ENCODE measurements at places on chromosomes 7 and 10. TPM values are rescaled to one million over a fixed set of nuclear protein-coding genes. Genes with fewer than 3 reads are reported as not detected.
A peak's percentile ranks its signal among the peaks of the same experiment; 100 is the strongest.

- H3K36me3 ChIP-seq: peaks cover 10% of the 10 kb centered on the region
- H3K27me3 ChIP-seq: no peaks in the 10 kb centered on the region
- H3K4me1 ChIP-seq: no peaks in the 10 kb centered on the region
- no peak overlapping the region for H3K27ac ChIP-seq
- peak; percentile 70 for DNase-seq
Observed at GRCh38 chr7:135620980-135621850, 41.1 kb upstream of the STMP1 start.

ACBD7 gene
- not detected for total RNA-seq

DNA sequence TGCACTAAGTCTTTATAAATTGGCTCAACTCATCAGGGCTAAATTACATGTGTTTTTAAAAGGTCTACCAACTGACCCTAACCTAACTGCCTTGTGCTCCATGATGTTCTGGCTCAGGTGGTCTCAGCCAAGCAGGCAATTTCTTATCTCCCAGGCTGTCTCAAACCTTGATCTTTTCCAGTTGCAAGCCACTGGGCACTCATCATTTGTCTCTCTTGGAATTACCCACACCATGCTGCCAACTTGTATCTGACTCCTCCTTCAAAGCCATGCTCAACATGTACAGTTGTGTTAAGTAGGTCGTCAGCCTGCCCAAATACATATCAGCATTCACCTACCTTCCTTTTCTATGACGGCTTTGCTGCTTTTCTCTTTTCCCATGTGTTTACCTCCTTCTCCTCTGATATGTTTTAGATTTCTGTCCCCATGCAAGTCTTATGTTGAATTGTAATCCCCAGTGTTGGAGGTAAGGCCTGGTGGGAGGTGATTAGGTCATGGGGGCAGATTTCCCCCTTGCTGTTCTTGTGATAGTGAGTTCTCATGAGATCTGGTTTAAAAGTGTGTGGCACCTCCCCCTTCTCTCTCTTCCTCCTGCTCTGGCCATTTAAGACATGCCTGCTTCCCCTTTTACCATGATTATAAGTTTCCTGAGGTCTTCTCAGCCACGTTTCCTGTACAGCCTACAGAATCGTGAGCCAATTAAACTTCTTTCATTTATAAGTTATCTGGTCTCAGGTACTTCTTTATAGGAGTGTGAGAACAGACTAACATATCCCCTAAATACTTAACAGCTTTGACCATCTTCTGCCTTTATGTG is 130.0 kb downstream of the ELAPOR2 start:
- DNase-seq: no peak
- H3K27ac ChIP-seq: no peak overlapping the region
- no peaks in the 10 kb centered on the region for H3K4me1 ChIP-seq
- no peaks in the 10 kb centered on the region for H3K27me3 ChIP-seq

STEAP4 gene
- 14.3 TPM for total RNA-seq

CDK13 gene
- total RNA-seq: 97.6 TPM

- peak overlapping the region; percentile 50 for H3K4me3 ChIP-seq
- H3K27me3 ChIP-seq: no peaks in the 10 kb centered on the region
- DNase-seq: no peak
- peaks cover 30% of the 10 kb centered on the region for H3K4me1 ChIP-seq
- peak overlapping the region; percentile 5 for H3K27ac ChIP-seq
- H3K36me3 ChIP-seq: no peaks in the 10 kb centered on the region
Observed at GRCh38 chr7:151342102-151342646, 562 bp downstream of the NUB1 start.

DNA sequence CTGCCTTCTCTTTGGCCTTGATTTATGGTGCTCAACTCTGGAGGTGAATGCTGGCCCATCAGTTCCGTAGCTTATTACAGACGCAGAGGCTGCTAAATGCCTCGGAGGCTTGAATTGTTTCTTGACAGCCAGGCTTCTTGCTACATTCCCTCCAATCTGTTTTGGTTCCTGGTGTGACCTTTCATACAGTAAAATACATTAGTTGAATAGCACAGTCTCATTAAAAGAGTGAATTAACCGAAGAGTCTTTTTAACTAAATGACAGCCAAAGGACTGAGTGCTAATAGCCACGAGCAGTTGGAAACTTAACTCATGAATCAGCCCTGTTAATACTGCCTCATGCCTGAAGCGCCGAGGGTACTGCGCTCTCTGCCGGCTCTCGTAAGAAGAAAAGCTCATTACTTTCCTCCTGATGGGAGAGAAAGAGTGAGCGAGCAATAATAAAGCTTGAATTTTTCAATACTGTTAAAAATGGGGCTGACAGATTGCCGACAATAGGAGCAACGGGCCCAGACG is 236.4 kb upstream of the GPR26 start:
- no peaks in the 10 kb centered on the region for H3K27me3 ChIP-seq
- H3K36me3 ChIP-seq: no peaks in the 10 kb centered on the region
- no peak for DNase-seq
- peaks cover 4% of the 10 kb centered on the region for H3K4me1 ChIP-seq
- H3K4me3 ChIP-seq: no peak overlapping the region

MYOZ1 gene
- not detected for total RNA-seq
